ENCODE measurements at places on chromosomes 7 and 10. TPM values are rescaled to one million over a fixed set of nuclear protein-coding genes. Genes with fewer than 3 reads are reported as not detected.

GRCh38 chr10:112332022-112332421 is 41.9 kb upstream of the ACSL5 start:
- no peaks in the 10 kb centered on the region for H3K36me3 ChIP-seq
- no peak overlapping the region for H3K27ac ChIP-seq
- DNase-seq, result no peak
- peaks cover 4% of the 10 kb centered on the region for H3K27me3 ChIP-seq
- no peaks in the 10 kb centered on the region for H3K4me1 ChIP-seq

GRCh38 chr7:146002431-146003078 is 114.0 kb upstream of the CNTNAP2 start:
- H3K4me3 ChIP-seq, result no peak overlapping the region
- H3K27ac ChIP-seq, result no peak overlapping the region
- no peak for DNase-seq
- no peaks in the 10 kb centered on the region for H3K27me3 ChIP-seq

- H3K27ac ChIP-seq, result no peak overlapping the region
- H3K27me3 ChIP-seq, result no peaks in the 10 kb centered on the region
- H3K36me3 ChIP-seq, result no peaks in the 10 kb centered on the region
Measured at GRCh38 chr10:113278221-113278620, 274.6 kb upstream of the HABP2 start.

- no peaks in the 10 kb centered on the region for H3K4me1 ChIP-seq
- no peak for DNase-seq
- no peaks in the 10 kb centered on the region for H3K36me3 ChIP-seq
- H3K27ac ChIP-seq, result no peak overlapping the region
- H3K4me3 ChIP-seq, result no peak overlapping the region
Measured at GRCh38 chr10:90136731-90137316, 435.4 kb downstream of the KIF20B start.

DNA sequence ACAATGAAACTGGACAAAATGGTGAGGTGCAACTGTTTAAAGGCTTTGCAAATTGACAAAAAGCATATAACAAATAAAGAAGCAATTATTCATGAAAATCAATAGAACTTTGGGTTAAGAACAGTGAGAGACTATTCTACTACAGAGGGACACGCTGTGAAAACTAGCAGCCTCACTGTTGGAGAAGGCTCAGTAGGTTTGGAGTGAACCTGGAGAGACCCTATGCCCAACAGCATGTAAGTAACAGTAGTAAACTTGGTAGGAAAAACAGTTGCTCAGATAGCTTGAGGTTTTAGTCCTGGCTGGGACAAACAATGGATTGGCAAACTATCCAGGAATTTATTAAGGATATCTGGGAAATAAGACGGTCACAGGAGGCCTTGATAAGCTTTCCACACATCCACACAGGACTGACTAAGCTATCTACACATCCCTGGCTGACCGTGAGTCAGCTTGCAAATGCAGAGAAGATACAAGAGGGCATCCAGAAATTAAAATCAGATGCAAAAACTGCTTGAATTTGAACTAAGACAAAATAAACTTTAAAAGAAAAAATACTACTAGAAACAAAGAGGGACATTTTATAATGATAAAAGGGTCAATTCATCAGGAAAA is 15.9 kb downstream of the FAM149B1 start:
- H3K4me3 ChIP-seq, result no peak overlapping the region
- H3K27ac ChIP-seq, result no peak overlapping the region
- H3K36me3 ChIP-seq, result peaks cover 6% of the 10 kb centered on the region
- no peak for DNase-seq
- no peaks in the 10 kb centered on the region for H3K27me3 ChIP-seq

GRCh38 chr7:55786901-55787300 is 75.7 kb downstream of the SEPTIN14 start:
- DNase-seq, result peak; percentile 89
- no peaks in the 10 kb centered on the region for H3K36me3 ChIP-seq
- H3K27ac ChIP-seq, result no peak overlapping the region

DNA sequence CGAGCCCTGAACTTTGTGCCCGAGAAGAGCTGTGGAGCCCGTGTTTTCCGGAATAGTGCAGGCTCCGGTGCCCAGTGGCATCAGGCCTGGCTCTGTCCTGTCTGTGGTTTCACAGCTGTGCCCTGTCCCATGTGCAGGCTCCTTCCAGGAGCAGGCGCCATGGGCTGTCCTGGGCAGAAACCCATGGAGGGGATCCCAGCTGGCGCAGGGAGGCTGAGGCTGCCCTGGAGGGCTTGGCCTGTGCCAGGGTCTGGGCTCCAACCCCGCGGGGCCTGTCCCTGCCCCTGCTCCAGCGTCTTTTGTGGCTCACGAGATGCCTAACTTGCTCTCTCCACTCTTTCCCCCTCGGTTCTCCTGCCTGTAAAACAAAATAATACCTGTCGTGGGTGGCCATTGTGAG is 23.3 kb upstream of the CRHR2 start:
- no peak overlapping the region for H3K4me3 ChIP-seq
- no peak for DNase-seq
- H3K4me1 ChIP-seq, result peaks cover 16% of the 10 kb centered on the region

DNA sequence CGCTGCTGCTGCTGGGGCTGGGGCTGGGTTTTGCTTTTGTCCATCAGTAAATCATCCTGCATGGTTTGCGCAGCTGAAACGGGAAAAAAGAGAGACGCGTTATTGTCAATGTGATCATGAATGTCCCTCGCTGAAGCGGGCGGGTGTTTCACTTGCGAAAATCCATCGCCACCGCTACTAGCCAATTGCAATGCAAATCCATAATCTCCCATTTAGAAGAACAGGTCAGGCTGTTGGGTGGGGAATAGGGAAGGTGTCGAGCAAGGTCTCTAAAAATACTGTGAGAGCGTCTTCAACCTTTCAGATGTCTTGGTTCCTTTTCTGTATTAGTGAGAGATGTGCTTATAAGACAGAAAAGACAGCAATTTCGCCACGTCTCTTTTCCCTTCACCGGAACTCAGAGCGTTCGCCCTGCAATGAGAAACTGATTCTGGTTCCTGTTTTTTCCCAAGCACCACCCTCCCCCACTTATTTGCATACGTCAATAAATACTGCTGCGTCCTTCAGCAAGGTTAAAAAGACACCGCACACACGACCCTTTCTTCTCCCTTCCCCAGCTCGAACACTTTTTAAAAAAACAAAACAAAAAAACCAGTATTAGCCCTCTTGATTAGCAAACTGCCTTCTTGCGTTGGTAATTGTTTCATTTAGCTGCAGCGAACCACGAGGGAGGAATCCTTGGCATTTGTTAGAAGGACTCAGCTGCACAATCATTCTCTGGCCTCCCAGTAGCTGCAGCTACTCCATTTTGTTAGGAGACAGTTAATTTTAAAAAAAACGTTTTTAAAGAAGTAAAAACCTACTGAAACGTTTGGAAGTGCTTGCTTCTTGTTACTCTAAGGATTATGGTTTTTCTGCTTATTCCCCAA is 50.4 kb downstream of the CPEB3 start:
- no peak for DNase-seq
- peak overlapping the region; percentile 73 for H3K4me3 ChIP-seq
- peaks cover 75% of the 10 kb centered on the region for H3K4me1 ChIP-seq
- H3K27ac ChIP-seq, result peak overlapping the region; percentile 93
- H3K27me3 ChIP-seq, result no peaks in the 10 kb centered on the region
- no peaks in the 10 kb centered on the region for H3K36me3 ChIP-seq

GRCh38 chr7:45687721-45688120 is 113.6 kb downstream of the ADCY1 start:
- H3K4me1 ChIP-seq, result no peaks in the 10 kb centered on the region
- DNase-seq, result peak; percentile 82
- no peaks in the 10 kb centered on the region for H3K36me3 ChIP-seq
- no peak overlapping the region for H3K27ac ChIP-seq
- H3K4me3 ChIP-seq, result no peak overlapping the region

- DNase-seq, result no peak
- no peak overlapping the region for H3K4me3 ChIP-seq
- no peaks in the 10 kb centered on the region for H3K27me3 ChIP-seq
- no peaks in the 10 kb centered on the region for H3K36me3 ChIP-seq
- H3K4me1 ChIP-seq, result no peaks in the 10 kb centered on the region
Measured at GRCh38 chr7:121960678-121961077, 87.7 kb downstream of the PTPRZ1 start.

GRCh38 chr7:75937958-75938786 is 23.2 kb downstream of the POR start:
- no peaks in the 10 kb centered on the region for H3K36me3 ChIP-seq
- H3K27me3 ChIP-seq, result no peaks in the 10 kb centered on the region
- peaks cover 16% of the 10 kb centered on the region for H3K4me1 ChIP-seq
- H3K27ac ChIP-seq, result no peak overlapping the region
- DNase-seq, result no peak
- H3K4me3 ChIP-seq, result no peak overlapping the region

DNA sequence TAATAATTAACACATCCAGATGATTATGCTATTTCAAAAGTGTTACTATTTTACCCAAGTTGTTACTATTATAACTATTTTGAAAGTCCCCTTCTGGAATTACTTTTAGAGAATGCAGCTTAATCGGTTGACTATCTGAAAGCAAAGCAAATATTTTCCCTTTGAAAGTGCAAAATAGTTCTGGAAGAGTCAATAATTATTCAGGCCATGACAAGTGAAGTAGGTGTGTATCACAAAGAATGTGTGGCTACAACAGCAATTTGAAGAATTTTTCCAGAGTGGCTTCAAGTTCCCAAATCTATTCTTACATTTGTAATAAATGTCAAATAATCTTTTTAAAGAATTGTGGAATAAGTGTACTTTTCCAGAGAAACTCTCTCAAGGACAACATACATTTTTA is 42.8 kb downstream of the RNLS start:
- DNase-seq, result no peak
- no peaks in the 10 kb centered on the region for H3K4me1 ChIP-seq
- no peaks in the 10 kb centered on the region for H3K36me3 ChIP-seq
- no peak overlapping the region for H3K27ac ChIP-seq
- H3K27me3 ChIP-seq, result no peaks in the 10 kb centered on the region

DNA sequence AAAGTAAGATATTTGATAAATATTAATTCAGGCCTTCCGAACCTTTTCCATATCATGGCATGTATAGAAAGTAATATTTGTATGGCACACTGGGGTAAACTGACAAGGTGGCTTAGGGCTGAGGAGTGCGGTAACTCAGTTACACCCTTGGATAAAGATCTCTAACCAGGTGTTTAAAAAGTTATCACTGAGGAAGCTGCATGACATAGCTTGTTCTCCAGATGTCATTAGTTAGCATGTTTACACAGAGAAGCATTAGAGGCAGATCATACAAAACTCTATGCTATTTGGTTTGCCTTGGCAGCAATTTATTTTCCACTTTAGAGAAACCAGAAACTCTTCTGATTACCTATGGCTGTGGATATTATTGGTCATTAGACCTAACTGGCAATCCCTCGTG is 118.2 kb downstream of the ST7 start:
- H3K27ac ChIP-seq, result no peak overlapping the region
- peaks cover 24% of the 10 kb centered on the region for H3K4me1 ChIP-seq
- no peaks in the 10 kb centered on the region for H3K27me3 ChIP-seq
- no peaks in the 10 kb centered on the region for H3K36me3 ChIP-seq

The FUOM gene
- total RNA-seq, result 11.9 TPM

The ITGA8 gene
- 26.2 TPM for total RNA-seq

The ZC3HAV1 gene
- total RNA-seq, result 23.7 TPM

The ADRB1 gene
- 14.1 TPM for total RNA-seq

The RBAK gene
- 10.4 TPM for total RNA-seq

The SPDYE8 gene
- not detected for total RNA-seq

The AASS gene
- total RNA-seq, result 34.2 TPM

Measured in esophagus muscularis mucosa (tissue), 4 donors.